Amygdala (tissue), 56 donors: ENCODE measurements at places on chromosomes 3 and 15.

DNA sequence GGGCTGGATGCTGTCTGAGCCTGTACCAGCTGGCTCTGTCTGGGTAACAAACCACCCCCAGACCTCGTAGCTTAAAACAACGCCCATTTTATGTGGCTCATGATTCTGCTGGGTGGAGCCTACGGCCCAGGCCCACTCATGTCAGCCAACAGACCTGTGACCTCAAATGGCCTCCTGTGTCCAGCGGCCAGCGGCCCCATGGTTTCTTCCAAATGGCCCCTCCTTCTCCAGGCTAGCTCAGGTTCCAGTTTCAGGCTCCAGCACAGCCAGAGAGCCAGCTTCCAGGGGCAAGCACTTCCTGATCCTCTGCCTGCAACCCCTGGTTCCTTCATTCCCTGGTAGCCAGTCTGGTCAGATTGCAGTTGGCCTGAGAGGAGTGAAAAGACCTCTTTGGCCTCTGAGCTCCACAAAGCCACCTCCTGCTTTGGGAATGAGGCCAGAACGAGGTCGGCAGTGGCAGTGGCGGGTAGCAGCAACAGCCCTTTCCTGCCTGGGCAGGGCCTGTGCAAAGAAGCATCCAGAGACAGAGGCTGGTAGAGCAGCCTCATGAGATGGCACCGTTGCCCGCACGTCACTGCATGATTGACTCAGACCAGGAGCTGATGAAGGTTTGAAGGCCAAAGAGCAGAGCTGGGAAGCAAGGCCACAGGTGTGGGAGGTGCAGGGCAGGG lies 21.0 kb upstream of the PLXNA1 start:
- no peak for DNase-seq

DNA sequence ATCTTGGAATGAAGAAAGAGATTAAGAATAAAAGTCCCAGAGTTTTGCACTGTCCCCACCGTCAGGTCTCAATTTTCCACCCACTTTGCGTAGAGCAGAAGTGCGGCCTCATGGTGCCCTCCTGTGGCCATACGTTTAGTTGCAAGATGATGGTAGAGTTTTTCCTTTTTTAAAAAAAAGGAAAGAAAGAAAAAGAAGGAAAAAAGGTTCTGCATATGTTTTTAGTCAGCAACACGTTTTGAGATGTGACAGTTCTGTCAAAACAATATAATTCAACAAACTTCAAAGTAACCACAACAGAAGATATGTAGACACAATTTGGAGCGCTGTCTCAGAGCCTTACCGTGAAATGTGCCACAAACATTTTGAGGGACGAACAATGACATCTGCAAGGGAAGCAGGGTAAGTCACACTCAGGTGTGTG lies 24.6 kb downstream of the EBLN2 start:
- no peak for DNase-seq

GRCh38 chr3:145251311-145251710 lies 909.7 kb downstream of the PLOD2 start:
- no peak for DNase-seq

GRCh38 chr3:111968319-111969054 lies 10.3 kb upstream of the ABHD10 start:
- no peak for DNase-seq

- DNase-seq = no peak
Observed at GRCh38 chr3:195263193-195263924, 7.6 kb downstream of the XXYLT1 start.

- no peak for DNase-seq
Observed at GRCh38 chr3:69770976-69771634, 31.8 kb downstream of the MITF start.

- DNase-seq = no peak
Observed at GRCh38 chr15:55712363-55712762, 30.6 kb downstream of the PRTG start.

DNA sequence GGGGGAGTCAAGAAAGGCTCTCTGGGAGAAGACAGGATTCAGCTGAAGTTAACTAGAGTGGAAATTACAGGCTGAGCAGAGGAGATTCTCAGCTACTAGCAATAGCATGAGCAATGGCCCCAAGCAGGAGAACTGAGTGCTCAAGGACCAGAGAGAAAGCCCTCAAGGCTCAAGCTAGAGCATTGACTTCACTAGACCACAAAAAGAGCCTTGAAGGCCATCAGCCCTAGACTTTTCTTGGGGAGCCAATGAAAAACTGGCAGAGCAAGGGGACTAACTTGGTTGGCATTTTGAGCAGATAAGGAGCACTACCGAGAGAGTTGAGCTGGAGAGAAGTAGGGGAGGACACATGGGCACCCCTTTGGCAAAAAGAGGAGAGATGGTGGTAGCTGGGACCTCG lies 277.6 kb downstream of the FEZF2 start:
- no peak for DNase-seq

DNA sequence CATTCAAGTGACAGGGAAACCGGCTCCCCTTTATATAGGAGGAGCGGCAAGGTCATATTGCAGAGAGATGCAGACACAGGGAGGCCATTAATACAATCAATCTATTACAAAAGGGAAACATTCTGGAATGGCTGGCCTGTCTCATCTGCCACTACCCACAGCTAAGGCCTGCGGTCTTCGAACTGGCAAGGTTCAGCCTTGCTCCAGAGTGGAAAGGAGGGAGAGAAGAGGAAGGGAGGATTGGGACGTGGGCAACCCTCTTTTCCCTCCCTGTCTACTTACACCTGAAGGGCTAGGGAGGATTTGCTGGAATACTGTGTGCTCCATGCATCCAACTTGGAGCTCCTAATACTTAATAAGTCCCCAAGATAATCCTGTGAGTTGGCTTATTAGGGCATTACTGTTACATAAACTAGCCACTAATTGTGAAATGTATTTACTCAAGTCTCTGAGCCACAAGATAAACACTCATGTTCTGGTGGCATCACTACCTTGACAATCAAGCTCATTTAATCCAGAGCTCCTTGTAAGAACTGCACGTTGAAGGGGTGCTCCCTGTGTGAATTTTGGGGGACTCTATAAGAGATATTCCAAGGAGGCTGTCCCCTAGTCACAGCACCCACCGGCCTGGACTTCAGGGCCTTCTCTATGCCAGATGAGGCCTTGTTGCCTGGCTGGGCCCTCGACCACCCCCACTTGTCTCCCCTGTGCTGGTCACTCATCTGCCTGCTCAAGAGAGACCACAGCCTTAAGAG lies 19.7 kb upstream of the CCDC174 start:
- no peak for DNase-seq

DNA sequence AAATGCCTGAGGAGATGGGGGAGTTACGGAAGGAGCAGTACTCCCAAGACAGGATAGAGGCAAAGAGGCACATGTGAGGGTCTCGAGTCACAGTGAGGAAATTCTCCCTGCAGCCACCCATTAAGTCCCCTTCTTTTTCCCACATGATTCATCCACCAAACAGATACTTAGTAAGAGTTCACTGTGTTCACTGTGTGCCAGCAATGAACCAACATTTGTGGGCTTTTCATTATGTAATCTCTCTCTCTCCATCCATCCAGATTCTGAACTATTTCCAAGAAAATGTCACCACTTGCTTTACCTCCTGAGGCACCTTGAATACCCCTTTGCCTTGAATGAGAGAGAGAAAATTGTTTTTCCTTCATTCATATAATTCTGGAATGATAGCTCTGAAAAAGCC lies 24.6 kb upstream of the LRRFIP2 start:
- DNase-seq = no peak

GRCh38 chr3:15307580-15307979 lies 24.8 kb downstream of the SH3BP5 start:
- no peak for DNase-seq

DNA sequence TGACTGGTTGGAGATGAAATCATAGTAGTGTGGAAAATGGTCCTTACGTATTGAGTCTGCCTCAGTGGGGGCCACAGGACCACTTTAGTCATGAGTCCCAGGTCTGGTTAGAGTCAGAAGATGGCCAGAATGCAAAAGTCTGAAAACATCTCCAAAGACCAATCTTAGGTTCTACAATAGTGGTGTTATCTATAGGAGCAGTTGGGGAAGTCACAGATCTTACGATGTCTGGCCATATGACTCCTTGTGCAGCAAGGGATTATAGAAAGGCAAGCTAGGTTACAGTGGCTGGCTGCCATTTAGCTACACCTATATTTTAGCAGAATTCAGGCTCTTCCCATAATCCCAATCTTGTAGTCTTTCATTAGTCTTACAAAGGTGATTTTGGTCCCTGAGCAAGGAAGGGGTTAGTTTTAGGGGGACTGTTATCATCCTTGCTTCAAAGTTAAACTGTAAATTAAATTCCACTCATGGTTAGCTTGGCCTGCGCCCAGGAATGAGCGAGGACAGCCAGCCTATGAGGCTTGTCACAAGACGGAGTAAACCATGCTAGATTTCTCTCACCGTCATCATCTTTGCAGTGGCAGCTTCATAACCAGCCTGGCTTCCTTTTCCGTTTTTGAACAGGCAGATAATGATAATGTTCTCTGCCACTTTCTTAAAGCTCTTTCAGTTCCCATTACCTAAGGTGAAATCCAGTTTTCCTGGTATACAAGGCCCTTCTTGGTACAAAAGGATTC lies 134.1 kb downstream of the VPS8 start:
- no peak for DNase-seq

DNA sequence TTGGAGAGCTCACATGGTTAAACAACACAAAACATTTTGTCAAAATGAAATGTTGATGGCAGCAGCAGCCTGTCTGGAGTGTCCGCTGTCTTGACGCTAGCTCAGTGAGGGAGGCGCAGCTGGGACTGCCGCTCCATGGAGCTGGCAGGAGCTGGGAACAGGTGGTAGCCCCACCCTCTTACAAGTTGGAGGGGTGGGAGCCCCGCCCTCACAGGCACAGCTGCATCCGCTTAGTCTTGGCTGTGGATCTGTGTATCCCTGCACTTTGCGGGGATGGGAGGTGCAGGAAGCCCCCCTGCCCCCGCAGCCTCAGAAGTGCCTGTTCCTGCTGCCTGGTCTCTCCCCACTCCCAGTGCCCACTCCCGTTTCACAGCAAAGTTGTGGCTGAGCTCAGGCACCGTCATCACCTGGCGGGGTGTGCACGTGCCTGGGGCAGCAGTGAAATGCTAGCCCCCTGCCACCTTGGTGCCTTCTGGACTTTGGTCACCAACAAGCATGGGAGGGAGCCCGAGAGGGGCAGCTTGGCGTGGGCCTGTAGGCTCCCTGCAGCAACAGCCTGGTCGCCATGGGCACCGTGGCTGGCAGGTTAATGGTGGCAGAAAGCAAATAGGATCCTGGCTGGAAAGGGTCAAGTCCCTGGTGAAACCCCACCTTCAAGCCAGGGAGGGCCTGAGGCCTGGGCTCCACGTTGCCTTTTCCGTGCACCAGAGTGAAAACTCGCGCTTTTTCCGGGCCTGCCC lies 53.8 kb upstream of the CADM2 start:
- DNase-seq = no peak

DNA sequence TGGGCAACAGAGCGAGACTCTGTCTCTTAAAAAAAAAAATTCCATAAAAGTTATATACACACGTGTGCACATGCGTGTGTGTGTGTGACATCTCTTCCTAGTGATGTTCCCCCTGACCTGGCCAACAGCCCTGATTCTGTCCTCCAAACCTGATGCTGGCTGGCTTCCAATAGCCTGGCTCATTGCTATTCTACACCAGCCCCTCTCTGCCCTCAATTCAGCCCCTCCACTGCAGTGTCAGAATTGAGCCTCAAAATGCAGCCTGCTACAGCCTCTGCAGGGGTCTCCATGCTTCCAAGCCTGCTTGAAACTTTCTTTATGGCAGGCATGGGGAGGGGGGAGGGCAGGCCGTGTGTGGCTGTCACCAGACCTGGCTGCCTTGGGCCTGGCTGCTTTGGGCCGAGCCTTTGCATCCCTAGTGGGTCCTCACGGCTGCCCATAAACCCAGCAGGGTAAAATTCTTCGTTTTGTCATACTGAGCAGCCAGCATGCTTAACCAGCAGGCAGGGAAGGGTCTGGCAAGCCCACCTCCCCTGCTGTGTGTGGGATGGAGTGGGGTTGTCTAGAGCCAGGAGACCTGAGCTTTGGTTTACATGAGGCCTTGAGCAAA lies 22.7 kb upstream of the DOCK3 start:
- DNase-seq = no peak

DNA sequence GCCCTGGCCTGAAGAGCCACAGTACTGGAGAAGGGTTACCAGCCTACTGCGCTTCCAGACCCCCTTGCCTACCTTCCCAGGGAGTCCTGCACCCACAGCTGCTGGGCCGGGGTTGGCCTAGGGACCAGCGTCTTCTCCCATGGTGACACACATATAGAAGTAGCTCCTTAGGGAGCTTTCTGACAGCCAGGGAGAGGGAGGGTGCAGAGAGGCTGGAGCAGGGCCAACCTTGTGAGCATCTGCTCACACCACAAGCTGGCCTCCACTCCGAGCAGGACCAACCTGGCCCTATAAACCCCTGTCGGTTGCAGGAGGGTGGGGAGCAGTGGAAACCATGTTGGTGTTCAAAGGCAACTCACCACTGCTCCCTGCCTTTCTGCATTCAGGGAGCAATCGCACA lies 35.2 kb downstream of the SRPRB start:
- no peak for DNase-seq

DNA sequence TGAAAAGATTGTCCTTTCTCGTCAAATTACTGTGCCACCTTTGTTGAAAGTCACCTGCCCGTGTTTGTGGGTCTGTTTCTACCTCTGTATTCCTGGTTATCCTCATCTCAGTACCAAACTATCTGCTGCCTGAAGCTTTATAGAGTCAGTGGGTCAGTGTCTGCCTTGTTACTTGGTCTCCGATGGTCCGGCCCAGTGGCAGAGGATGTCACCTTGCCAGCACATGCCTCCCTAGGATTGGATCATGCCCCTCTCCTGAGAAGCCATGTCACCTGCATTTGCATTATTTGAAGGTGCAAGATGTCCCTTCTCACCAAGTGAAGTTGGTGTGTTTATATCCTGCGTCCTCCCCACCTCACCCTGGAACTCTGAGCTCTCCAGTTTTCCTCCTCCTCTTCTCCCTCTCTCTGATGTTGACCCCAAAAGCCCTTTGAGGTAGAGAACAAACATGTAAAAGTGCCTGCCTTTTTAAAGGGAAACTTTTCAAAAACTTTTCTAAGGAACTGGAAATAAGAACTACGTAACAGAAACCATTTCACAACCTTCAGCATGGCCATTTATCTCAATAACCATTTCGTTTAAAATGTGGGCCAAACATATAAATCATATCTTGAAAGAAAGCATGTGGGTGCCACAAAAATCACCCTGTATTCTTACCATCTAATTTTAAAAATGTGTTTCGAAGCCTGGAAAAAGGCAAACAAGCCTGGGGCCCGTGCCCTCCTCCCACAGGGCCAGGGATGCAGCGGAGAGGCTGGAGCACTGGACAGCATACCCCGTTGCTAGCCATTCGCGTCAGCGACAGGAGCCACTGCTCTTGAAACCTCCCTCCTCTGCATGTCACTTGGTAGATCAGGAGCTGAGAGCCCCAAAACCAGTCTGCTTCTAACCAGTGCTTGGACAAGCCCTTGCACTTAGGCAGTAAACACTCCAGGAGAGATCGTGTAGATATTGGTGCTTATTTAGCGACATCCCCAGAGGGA lies 102.1 kb downstream of the VGLL4 start:
- DNase-seq = no peak

- DNase-seq = no peak
Observed at GRCh38 chr3:71850654-71851053, 65.7 kb upstream of the PROK2 start.

DNA sequence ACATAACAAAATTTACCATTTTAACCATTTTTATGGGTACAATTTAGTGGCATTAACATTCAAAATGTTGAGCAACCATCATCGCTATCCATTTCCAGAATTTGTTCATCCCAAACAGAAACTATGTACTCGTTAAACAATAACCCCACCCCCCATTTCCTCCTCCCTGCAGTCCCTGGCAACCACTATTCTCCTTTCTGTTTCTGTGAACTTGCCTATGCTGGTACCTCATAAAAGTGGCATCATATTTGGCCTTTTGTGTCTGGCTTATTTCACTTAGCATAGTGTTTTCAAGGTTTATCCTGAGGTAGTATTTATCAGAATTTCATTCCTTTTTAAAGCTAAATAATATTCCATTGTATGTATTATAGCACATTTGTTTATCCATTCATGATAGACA lies 32.4 kb downstream of the C3orf80 start:
- DNase-seq = no peak
